ENCODE measurements at places on chromosomes 13 and 19. TPM values are rescaled to one million over a fixed set of nuclear protein-coding genes. Genes with fewer than 3 reads are reported as not detected.

DNA sequence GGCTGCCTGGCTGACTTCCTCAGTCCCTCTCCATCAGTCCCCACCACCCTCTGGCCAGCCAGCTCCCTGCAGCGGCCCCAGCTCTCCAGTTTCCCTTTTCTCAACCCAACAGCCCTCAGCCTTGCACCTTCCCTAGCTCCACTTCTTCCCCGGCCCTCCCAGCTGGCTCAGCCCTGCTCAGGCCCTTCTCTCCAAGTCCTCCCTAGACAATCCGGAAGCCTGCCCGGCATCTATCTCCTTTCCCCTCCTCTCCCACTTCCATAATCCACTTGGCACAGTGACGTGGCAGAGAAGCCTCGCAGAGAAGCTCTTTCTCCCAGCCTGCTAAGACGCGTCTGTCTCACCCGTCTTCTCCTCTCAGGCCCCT, 1.1 kb downstream of the UBXN6 start:
- DNase-seq = peak; percentile 54
- peaks cover 21% of the 10 kb centered on the region for H3K4me1 ChIP-seq
- peaks cover 32% of the 10 kb centered on the region for H3K36me3 ChIP-seq
- H3K4me3 ChIP-seq = peak overlapping the region; percentile 67
- H3K27ac ChIP-seq = peak overlapping the region; percentile 76

- no peaks in the 10 kb centered on the region for H3K4me1 ChIP-seq
- no peak overlapping the region for H3K27ac ChIP-seq
- H3K27me3 ChIP-seq = no peaks in the 10 kb centered on the region
- no peak overlapping the region for H3K4me3 ChIP-seq
- no peak for DNase-seq
Measured at GRCh38 chr13:22298530-22298929, 627.7 kb downstream of the FGF9 start.

- no peaks in the 10 kb centered on the region for H3K4me1 ChIP-seq
- H3K27me3 ChIP-seq = no peaks in the 10 kb centered on the region
- H3K36me3 ChIP-seq = no peaks in the 10 kb centered on the region
Measured at GRCh38 chr13:47463726-47464125, 537.3 kb downstream of the SUCLA2 start.

DNA sequence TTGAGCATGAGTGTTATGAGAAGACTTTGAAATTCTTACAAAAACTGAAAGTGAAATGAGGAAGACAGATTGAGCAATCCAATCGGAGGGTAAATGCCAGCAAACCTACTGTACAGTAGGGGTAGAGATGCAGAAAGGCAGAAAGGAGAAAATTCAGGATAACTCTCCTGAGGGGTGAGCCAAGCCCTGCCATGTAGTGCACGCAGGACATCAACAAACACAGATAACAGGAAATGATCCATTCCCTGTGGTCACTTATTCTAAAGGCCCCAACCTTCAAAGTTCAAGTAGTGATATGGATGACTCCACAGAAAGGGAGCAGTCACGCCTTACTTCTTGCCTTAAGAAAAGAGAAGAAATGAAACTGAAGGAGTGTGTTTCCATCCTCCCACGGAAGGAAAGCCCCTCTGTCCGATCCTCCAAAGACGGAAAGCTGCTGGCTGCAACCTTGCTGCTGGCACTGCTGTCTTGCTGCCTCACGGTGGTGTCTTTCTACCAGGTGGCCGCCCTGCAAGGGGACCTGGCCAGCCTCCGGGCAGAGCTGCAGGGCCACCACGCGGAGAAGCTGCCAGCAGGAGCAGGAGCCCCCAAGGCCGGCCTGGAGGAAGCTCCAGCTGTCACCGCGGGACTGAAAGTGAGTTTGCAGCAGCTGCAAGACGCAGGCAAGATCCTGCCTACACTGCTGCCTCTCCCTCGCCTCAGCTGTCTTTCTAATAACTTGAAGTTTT, at the start of gene TNFSF13B:
Gene TNFSF13B (plus strand): TSS at position 118 of the 728 bp plus-strand sequence. CDS start 178 bp downstream, at position 296.
- peak within 1 kb of the TSS; percentile 49 for H3K27ac ChIP-seq
- H3K4me1 ChIP-seq = peaks cover 7% of the 10 kb centered on the region
- H3K27me3 ChIP-seq = no peaks in the 10 kb centered on the region
- DNase-seq = no peak
- peak within 1 kb of the TSS; percentile 17 for H3K4me3 ChIP-seq
- no peaks in the 10 kb centered on the region for H3K36me3 ChIP-seq

Gene RYR1
- 5.3 TPM for total RNA-seq

DNA sequence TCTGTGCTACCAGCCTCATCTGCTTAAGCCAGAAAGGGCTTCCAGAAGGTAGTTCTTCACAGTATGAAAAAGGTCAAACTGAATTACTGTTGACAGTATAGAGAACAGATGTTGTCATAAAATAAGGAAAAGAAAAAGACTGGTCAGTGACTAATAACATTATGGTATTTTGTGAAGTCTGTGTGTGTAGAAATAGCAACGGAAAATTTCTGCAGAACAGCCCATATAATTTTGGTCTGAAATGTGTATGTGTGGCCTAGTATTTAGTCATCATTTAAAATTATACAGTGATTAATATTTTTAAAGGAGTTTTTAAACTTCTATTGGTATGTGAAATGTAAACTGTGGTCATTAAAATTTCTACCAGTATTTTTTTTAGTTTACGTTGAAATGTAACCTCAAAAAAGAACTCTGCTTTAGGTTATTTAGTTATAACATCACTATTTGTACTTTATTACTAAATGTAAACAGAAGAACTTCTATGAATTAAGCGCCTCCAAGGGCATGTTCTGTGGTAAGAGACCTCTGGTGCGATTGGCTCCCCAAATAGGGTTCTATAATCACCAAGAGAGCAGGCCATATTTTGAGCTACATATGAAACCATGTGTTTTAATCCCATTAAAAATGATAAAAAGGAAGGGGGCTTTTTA, 3.3 kb upstream of the GPR183 start:
- H3K27ac ChIP-seq = peak overlapping the region; percentile 65
- H3K4me3 ChIP-seq = no peak overlapping the region
- H3K4me1 ChIP-seq = peaks cover 10% of the 10 kb centered on the region

GRCh38 chr19:51781999-51782398, 13.0 kb upstream of the FPR3 start:
- H3K36me3 ChIP-seq = no peaks in the 10 kb centered on the region
- no peak overlapping the region for H3K4me3 ChIP-seq
- H3K27ac ChIP-seq = no peak overlapping the region
- no peaks in the 10 kb centered on the region for H3K27me3 ChIP-seq
- H3K4me1 ChIP-seq = peaks cover 61% of the 10 kb centered on the region

- no peaks in the 10 kb centered on the region for H3K4me1 ChIP-seq
- no peak overlapping the region for H3K4me3 ChIP-seq
- peaks cover 2% of the 10 kb centered on the region for H3K27me3 ChIP-seq
- no peaks in the 10 kb centered on the region for H3K36me3 ChIP-seq
- no peak for DNase-seq
- no peak overlapping the region for H3K27ac ChIP-seq
Measured at GRCh38 chr19:47836038-47836437, 14.3 kb downstream of the CRX start.

Gene SERP2
- total RNA-seq = not detected

- no peak for DNase-seq
- no peaks in the 10 kb centered on the region for H3K27me3 ChIP-seq
- H3K4me1 ChIP-seq = no peaks in the 10 kb centered on the region
- no peaks in the 10 kb centered on the region for H3K36me3 ChIP-seq
Measured at GRCh38 chr19:16139752-16140151, 3.7 kb upstream of the HSH2D start.

Gene FUT1
- 19.6 TPM for total RNA-seq

Gene CCNA1
- total RNA-seq = not detected

GRCh38 chr13:65943024-65943423, 1287.1 kb downstream of the PCDH9 start:
- no peaks in the 10 kb centered on the region for H3K4me1 ChIP-seq
- no peak overlapping the region for H3K4me3 ChIP-seq
- no peaks in the 10 kb centered on the region for H3K36me3 ChIP-seq
- H3K27me3 ChIP-seq = no peaks in the 10 kb centered on the region

DNA sequence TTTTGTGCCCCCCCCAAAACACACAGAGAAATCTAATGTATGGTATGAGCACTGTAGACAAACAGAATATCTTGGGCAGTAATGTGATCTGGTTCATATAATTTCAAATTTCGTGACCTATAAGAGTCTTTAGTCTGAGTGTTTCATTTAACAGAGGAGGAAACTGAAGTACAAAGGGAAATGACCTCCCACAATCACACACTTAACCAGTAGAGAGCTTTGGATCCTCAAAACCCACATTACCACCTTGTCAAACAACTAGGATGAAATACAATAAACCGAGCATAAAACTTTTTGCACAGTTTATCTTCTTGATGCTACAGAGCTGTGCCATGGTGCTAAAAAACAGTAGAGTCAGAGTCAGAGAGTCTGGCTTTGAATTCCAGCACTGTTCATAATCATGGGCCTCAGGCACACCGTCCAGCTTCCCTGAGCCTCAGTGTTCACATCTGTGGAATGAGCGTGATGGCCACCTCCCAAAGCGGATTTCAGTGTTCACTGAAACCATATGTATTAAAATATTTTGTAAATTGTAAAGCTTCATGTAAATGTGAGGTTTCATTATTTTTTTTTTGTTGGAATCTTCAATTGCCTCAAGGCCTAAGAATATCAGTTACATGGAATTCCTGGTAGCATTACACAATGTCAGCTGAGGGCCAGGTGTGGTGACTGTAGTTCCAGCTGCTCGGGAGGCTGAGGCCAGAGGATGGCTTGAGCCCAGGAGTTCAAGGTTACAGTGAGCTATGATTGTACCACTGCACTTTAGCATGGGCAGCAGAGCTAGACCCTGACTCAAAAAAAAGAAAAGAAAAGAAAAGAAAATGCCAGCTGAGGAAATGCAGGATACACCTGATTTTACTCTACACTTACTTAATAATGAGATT, 126.4 kb upstream of the FRY start:
- H3K27me3 ChIP-seq = no peaks in the 10 kb centered on the region
- no peaks in the 10 kb centered on the region for H3K4me1 ChIP-seq
- H3K27ac ChIP-seq = no peak overlapping the region
- H3K36me3 ChIP-seq = no peaks in the 10 kb centered on the region
- H3K4me3 ChIP-seq = no peak overlapping the region
- DNase-seq = no peak

Gene KCTD4
- not detected for total RNA-seq

Measured in K562 (cell line).